Non-pigmented ciliary epithelial cell (primary cell): ENCODE measurements at places on chromosomes 12 and 14.

DNA sequence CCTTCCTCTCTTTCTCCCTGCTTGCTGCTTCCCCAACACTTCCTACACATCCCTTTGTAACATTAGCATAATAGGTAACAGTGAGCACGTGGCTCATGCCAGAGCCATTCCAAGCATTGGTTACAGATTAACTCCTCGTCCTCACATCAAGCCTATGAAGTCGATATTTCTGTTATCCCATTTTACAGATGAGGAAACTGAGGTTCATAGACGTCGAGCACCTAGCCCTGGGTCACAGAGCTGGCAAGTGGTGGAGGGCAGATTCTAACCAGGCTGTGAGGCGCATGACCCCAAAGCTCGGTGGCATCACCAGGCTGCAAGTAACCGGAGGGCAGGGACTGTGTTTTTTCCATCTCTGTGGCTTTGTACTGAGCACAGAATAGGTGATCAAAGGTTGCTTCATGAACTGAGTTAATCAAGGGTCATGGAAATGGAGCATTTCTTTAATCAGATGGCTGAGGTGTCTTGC lies 5.7 kb upstream of the SERPINA1 start:
- DNase-seq, result no peak

- DNase-seq, result no peak
Observed at GRCh38 chr14:74910556-74910955, 12.5 kb downstream of the RPS6KL1 start.

- no peak for DNase-seq
Observed at GRCh38 chr12:89083491-89083890, 268.8 kb downstream of the DUSP6 start.

DNA sequence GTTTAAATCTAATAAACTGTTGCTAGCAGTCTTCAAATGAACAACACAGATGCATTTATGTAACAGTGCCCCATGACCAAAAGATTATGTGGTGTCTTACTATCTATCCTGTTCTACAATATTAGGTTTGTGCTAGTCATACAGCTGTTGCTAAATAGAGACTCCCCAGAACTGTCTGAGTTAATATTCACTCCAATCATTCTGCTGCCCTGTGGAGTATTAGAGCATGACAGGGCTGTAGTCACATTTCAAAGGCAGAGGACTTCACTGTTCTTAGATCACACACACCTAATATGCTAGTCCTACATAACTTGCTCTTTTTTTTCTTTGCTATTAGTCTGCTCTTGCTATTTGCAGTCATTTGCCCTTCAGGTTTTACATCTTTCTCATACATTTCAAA lies 157.6 kb upstream of the MDGA2 start:
- no peak for DNase-seq

- no peak for DNase-seq
Observed at GRCh38 chr12:91588874-91589454, 406.3 kb upstream of the DCN start.

DNA sequence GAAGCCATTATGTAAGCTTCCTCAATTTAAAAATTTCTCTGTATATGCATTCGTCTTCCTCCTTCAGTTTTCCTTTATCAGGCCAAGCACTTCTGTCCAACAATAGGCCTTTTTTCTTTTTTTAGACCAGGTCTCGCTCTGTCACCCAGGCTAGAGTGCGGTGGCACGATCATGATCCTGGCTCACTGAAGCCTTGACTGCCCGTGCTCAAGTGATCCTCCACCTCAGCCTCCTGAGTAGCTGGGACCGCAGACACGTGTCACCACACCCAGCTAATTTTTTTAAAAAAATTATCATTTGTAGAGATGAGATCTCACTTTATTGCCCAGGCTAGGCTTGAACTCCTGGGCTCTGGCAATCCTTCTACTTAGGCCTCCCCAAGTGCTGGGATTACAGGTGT lies 25.8 kb downstream of the TAOK3 start:
- DNase-seq, result no peak

GRCh38 chr14:58428118-58428683 lies 682 bp downstream of the KIAA0586 start:
- peak; percentile 27 for DNase-seq

- DNase-seq, result no peak
Observed at GRCh38 chr12:88781909-88782308, 201.6 kb upstream of the KITLG start.

DNA sequence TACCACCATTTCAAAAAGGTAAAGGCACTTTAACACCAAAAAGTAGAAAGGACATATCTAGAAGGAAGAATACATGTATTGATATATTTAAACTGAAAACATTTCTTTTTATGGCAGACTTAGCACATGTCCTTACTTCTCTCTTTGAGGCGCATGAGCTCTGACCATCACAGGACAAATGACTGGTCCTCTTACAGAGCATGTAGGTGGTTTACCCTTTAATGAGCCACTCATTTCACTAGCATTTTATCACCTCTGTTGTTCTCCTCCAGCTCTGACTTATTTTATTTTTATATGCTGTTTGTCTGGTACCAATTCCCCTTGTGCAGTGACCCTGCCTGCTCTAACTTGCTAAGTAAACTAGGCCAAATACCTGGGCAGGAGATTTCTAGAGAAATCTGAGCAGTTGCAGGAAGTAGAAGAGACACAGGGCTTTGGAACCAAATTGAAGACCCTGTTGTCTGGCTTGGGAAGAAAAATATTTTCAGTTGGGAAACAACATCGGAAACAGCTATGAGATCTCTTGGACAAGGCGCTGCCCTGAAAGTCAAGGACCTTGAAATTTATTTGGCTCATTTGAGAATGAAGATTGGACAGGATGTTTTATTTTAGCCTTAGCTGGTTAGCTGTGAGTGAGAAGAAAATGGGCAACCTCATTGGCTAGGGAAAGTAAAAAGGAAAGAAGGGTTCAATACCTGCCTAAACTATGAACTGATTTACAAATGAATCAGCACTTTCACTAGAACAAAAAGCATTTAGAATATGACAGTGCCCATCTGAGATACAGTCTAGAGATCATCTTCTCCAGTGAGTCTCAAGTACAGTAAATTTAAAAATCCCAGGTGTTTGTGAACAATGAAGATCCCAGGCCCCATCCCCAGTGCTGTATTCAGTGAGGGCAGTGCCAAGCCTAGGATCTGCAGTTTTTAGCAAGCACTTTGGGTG lies 374.4 kb downstream of the ZFP36L1 start:
- DNase-seq, result no peak

DNA sequence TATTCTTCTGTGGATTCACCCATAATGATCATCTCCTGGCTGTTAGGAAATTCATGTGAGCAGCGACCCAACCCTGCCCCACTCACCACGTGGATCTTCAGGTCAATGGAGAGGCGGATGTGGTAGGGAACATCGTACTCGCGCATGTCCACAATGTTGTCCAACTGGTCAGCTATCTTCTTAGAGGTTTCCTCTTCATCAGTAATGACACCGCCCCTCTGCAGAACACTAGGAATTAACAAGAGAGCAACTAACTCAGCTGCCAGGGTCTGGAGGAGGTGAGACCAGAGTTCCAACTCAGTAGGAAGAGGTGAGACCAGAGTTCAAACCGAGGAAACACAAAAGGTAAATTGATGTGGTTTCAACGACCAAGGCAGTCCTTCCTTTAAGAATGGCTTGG lies 9.7 kb downstream of the POLE start:
- no peak for DNase-seq

- peak; percentile 44 for DNase-seq
Observed at GRCh38 chr14:30005114-30005808, 77.6 kb upstream of the PRKD1 start.

GRCh38 chr12:1445807-1446206 lies 148.6 kb downstream of the FBXL14 start:
- no peak for DNase-seq

GRCh38 chr12:45464699-45465098 lies 248.8 kb downstream of the ANO6 start:
- DNase-seq, result no peak

DNA sequence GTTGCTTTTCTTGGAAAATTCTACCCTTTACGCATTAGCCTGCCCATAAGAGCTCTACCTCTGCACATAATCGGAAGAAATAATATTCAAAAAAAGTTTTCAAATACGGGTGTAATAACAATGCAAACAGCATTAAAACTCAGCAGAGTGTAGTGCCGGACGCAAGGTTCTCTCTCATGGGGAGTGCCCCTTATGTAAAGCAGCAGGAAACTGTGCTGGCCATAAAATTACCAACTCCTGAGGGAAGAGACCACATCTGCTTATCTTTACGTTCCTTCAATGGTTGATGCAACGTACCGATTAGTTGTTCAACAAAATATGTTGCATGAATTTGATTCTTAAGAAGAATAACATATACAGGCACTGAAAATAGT lies 118.7 kb upstream of the TMCC3 start:
- DNase-seq, result no peak

DNA sequence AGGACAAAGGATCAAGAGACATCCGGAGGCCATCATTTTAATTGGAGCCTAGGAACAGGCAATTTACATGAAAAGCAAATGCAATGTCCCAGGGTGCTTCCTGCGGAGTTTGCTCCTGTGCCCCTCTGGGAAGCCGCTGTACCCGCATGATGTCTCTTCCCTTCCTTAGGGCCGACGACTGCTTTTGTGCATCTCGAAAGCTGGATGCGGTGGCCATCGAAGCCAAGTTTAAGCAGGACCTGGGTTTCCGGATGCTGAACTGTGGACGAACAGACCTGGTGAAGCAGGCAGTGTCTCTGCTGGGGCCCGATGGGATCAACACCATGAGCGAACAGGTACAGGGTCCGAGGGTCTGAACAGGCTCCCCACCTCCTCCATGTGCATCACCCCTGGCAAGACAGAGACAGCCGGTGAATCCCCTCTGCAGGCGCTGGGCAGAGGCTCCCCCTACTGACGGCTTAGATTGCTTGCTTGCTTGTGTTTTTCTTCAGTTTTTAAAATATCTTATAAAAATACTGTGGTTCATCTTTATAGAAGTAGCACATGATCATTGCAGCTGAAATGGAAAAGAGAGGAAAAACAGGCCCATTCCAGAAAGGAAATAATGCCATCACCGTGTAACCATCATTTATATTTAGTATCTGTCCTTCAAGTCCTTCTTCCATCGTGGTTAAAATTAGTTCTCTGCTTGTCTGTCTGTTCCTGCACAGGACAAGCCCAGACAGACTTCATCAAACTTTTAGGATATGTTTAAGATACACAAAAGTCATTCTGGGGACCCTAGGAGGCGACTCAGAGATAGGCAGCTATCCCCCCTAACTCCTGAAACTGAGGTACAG lies 75.4 kb upstream of the PWP1 start:
- DNase-seq, result no peak

- no peak for DNase-seq
Observed at GRCh38 chr12:2390133-2390532, 337.3 kb downstream of the CACNA1C start.

DNA sequence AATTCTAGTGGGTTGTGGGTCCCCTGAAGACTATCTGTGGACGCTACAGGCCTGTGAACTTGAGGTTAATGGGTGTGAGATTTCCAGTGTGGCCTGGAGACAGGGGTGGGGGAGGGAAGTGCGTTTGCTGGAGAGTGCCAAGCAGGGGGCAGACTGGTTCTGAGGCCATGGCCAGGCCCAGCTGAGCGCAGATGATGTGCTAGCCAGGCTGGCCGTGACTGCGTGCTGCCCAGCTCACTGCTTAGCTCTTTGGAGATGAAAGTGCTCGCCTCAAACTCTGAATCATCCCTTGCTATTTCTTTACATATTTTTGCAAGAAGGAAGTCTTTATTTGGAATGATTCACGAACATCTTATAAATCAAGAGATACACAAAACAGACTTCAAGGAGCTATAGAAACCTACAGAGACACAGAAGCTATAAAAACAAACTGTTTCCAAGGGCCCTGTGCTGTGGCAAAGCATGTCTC lies 75.2 kb upstream of the PLEKHG3 start:
- peak; percentile 67 for DNase-seq

DNA sequence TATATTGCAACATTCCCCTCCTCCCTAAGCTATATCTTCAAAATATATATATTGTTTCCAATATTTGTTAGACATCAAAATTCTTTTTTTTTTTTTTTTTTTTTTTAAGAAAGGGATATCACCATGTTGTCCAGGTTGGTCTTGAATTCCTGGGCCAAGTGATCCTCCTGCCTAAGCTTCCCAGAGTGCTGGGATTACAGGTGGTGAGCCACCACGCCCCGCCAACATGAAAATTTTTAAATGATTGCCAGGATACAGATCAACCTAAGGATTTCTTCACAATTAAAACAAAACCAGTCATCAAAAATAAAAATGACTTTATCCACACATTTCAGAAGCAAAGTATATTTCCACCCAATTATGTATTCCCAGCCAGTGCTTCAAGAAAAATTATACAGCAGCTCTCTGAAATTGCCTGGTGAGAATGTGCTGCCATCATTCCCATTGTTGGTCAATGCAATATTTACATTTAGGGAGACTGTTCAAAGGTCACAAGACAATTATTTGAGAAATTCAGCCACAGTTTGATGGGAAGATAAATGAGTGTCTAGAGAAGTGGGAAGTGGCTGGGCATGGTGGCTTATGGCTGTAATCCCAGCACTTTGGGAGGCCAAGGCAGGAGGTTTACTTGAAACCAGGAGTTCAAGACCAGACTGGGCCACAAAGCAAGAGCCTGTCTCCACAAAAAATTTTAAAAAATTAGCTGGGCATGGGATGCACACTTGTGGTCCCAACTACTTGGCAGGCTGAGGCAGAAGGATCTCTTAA lies 141.7 kb upstream of the AMIGO2 start:
- DNase-seq, result no peak

DNA sequence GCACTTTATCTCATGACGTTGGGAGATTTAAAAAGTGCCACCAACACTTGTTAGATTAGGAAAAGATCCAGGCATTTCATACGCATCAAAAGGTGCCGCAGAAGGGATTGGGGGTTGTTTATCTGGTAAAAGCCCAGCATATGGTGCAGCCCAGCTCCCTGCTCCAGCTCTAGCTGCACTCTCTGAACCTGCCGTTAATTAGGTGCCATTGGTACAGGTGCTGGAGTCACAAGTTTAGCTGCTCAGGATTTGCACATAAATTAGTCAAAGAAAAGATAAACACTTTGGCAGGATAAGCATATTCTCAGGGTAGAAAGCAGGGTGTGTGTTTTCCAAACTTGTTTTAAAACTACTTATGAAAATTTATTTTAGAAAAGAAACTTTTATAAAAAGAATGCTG lies 932.6 kb upstream of the TMEM132C start:
- DNase-seq, result no peak

GRCh38 chr12:29754235-29755189 lies 29.2 kb downstream of the TMTC1 start:
- no peak for DNase-seq

DNA sequence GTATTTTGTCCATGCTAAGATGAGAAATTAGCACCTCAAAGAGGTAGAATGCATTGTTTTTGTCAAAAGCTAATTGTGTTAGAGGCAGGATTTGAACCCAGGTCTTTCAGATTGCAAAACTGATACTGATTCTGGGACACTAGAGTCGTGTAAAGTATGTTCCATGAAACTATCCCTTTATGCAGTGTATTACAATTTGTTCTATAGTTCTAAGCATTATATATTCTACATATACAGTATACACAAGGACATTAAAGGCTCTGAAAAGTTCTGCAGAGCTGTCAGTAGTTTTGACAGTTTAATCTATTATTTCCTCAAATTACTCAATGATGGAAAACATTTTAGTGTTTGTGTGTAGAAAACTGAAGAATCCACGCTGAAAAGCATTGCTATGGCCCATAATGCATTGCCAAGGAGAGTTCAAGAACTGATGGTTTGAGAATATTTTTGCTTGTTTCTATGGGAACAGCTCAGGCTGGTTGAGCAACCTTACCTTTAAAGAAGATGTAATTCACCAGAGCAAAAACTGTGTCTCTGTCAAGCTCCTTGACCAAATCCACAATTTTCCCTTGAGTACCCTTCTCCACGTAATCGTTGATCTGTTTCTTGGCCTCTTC lies 6.2 kb downstream of the SERPINA1 start:
- no peak for DNase-seq
